Midbrain (tissue), 1 donor: ENCODE measurements at places on chromosomes 6 and 20.

DNA sequence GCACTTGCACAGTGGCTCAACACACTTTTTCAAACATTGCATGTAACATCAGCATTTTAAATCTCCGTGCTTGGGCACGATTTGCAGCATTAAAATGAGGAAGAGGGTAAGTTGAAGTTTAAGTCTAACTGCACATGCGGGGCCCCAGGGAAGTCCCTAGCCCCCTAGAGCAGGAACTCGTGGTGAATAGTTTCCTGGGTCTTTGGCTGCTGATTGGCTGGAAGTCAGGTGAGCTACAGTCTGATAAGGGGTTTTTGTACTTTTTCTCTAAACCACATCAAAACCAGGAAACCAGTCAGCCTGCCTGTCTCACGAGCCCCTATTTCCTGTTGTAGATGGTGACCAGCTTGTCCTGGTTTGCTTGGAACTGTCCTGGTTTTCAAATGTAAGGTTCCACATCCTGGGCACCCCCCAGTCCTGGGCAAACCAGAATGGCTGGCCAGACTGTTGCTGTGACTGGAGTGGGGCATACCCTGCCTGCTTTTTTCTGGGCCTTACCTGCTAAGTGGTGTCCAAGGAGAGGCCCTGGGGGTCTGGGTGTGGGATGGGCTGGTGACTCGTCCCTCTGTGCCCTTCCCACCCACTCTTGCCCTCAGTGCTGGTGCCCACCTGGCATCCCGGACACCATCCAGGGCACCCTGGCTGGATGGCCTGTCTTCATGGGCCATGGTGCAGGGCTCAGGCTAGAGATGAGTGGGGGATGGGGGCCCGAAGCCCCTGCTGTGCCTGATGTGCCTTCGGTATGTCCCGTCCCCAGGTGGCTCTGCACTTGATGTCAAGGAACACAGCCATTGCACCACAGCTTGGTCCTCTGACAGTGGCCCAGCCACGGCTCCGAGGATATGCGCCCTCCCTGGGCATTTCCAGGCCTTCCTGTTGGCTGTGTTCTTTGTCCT, 31.8 kb downstream of the SUN5 start:
- no peak for DNase-seq

DNA sequence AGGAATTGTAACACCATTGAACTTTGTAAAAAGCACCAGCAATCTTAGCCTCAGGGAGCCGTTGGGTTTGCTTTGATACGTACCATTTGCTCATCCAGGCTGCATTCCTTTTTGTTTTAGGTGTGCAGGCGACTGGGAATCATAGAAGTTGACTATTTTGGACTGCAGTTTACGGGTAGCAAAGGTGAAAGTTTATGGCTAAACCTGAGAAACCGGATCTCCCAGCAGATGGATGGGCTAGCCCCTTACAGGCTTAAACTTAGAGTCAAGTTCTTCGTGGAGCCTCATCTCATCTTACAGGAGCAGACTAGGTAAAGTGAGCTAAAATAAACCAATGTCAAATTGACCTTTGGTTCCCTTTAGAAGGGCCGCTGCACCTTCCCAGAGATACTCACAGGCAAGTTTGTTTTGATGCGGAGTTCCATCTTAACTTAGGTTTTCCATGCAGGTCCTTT, 1.6 kb downstream of the MYLIP start:
- no peak for DNase-seq

DNA sequence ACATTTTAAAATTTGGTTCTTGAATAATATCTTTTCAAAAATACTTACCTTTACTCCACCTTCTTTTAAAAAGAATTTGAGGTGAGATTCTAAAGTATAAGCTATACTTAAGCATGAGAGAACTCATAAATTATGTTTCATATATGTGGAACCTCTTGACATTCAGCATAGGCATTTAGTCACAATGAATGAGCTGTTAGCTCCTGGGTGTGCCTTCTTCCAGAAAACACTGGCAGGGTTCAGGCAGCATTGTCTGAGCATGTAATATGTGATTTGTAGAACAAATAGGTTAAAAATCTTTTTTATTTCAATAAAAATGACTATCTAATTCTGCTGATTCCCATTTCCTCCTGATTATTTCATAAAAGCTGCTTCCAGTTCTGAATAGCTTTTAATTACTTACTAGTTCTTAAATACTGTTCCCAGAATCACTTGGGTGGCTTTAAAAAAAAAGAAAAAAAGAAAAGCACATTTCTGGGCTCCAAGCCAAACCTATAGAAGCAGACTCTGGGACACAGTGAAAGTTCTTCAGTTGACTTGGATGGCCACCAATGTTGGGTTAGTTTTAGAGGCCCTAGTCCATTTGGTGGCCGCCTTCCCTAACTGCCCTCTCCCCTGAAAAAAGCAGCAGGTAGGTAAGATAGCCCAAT, 20.2 kb downstream of the RNF8 start:
- DNase-seq, result no peak

DNA sequence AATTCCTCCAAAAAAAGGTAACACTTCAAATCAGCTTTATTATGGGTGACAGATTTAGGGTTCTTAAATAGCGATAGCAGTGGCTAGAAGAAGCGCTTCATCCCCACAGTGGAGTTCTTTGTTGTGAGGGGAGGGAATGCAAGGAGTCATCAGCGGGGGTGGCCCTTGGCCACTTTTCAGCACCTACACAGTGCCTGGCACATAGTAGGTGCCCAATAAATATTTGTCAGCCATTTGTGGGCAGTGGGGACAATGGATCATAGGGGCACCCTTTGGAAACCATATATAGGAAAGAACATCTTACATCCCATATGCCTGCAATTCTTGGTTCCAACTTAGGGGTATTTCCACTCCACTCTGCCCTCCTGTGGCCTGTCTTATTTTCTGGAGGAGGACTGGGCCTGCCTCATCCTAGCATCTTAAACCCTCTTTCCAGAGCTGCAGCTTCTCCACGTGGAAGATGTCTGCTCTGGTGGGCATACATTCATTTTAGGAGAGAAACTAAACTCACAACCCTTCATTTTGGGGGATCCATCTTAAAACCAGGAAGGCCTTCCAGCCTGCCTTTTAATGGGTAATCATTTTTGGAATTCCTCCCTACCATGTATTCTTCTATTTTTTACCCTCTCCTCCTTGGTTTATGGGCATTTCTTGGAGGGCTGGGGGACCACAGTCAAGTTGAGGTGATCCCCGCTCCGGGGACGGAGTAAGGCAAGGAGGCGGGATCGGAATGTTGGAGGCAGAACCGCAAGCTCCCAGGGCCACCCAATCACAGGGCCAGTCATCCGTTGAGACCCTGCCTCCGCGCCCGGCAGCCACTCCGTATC, 2.6 kb upstream of the GPSM3 start:
- peak; percentile 74 for DNase-seq

GRCh38 chr20:25376236-25376635, 14.4 kb downstream of the ABHD12 start:
- DNase-seq, result peak; percentile 35

DNA sequence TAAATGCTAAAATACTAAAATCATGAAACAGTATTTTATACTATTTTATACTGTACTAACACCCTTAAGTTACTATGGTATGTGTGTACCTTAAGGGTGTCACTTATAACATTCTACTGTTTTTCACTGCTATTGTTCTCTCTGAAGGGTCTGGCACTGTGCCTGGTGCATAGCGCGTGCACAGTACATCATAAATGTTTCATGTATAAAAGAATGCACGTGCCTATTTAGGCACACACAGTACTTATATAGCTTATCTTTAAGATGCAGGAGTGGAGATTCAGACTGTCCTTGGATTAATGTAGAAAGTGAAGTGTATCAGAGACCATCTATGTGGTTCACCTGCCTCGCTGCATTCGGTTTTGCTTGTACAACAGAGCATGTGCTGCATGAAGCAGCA, 64.0 kb upstream of the SGK1 start:
- DNase-seq, result no peak

DNA sequence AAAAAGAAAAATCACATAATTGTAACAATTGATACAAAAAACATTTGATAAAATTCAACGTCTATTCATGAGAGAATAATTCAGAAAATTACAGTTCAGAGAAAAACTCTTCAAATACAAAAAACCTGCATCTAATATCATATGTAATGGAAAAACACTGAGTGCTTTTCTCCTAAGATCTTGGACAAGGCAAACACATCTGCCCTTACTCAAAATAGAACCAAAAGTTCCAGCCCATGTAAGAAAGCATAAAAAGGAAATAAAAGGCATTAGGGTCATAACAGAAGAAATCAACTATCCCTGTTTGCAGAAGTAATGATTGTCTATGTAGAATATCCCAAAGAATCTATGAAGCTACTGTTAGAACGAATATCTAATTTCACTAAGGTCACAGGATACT, 721.4 kb downstream of the RFPL4B start:
- no peak for DNase-seq

GRCh38 chr6:32971581-32972352, 3.4 kb downstream of the BRD2 start:
- DNase-seq, result peak; percentile 99

DNA sequence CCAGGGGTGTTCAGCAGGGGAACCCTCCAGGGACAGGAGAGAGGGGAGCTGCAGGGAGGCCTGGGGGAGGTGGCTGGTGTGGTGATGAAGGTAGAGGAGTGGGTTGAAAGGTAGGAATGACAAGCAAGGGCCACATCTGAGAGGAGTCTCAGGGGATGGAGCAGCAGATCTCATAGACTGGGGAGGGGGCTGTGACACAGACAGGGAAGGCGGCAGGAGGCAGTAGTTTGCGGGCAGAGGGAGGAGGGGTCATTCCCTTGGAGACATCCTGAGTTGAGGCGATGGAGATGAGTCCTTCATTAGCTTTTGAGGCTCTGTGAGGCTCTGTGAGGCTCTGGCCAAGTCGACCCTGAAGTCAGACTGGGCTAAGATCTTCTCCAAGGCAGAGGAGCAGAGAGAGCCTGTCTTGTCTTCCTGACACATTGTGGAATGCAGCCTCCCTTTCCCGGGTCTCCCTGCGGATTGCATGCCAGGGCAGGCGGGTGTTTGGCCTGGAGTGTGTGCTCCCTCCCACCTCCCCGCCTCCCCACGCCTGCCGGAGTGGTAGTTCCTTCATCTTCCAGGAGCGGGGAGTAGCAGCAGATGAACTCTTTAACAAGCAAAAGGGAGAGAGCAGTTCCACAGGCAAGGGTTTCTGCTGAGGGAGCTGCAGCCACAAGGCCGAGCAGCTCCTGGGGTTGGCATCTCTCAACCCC, 34.3 kb upstream of the MLN start:
- no peak for DNase-seq

- DNase-seq, result peak; percentile 30
Observed at GRCh38 chr6:107114926-107115694, at the start of gene BEND3. Gene BEND3 (minus strand): TSS chr6:107115515. CDS start chr6:107099285, 16,230 bp downstream.

DNA sequence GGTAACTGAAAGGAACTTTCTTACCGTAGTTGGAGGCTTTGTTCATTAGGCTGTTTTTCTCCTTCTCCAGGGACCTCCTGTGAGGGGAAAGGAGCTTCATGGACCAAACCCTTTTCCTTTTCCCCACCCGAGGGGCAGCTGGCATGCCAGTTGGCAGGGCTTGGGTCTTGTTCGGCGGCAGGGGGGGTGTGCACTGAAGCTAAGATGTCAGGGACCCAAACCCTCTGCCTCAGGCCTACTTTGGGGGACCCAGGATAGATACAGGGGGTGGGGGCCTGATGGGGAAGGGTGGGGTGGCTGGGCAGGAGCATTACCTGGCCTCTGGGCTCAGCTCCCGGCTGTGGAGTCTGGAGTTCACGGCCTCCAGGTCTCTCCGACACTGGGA, 14.9 kb downstream of the CCDC167 start:
- DNase-seq, result no peak

- DNase-seq, result no peak
Observed at GRCh38 chr6:39128106-39128505, 13.1 kb upstream of the SAYSD1 start.

DNA sequence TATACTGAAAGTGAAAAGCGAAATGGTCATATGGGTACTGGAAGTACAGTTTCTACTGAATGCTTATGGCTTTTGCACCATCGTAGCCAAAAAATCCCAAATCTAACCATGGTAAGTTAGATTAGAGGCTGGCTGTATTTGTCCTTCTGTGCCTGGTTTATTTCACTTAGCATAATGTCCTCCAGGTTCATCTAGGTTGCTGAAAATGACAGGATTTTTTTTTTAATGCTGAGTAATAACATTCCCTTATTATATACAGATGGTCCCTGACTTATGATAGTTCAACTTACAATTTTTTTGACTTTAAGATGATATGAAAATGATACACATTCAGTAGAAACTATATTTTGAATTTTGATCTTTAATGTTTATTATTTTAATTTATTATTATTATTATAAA, 7.6 kb downstream of the MYCT1 start:
- no peak for DNase-seq

- DNase-seq, result no peak
Observed at GRCh38 chr20:16621435-16622141, 48.3 kb upstream of the KIF16B start.

- no peak for DNase-seq
Observed at GRCh38 chr20:53935344-53936084, 134.9 kb downstream of the BCAS1 start.

DNA sequence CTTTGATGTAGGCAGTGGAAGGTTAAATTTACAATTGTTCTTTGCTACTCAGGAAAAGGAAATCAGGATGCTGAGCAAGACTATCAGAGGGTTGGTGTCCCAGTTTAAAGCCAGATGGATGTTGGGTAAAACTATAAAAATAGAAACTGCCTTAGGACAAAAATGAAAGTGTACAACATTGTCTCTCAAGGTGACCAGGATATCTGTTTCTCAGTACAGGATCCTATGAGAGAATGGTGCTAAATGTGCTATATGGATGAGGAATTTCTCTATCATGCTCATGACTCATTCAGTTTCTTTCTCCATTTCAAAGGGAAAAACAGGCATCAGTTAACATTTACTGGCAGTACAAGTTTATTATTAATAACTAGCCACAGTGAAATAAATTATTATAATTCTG, 534.2 kb upstream of the GJE1 start:
- no peak for DNase-seq

DNA sequence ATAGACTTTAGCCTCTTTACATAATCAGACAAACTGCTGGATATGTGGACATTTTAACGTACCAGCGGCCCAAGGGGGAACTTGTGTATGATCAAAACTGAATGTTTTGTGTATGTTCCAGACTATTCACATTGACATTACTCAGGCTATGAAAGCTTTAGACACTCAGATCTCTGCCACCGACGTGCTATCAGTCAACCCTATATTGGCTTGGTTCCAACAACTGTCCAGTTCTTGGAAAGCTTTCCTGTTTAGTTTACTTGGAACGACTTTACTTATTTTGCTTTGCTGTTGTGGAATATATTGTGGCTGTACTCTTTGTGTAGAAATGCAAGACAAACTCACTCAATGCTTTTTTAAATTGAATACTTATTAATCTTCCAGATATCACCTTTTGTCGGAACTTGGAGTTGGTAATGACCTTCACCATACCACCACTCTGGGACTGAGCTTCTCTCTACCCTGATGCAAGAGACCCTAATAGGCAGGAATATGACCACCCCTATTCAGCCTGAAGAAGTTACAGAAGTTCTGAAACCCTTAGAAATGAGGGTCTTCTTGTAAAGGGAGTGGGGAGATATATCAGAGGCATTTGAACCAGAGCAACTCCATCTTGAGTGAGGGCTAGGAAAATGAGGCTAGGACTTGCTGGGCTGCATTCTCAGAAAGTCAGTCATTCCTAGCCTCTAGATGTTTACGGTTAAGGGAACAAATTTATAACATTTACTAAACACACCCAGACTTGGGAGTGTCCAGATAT, 49.0 kb upstream of the PAX1 start:
- DNase-seq, result no peak
